Thoracic aorta (tissue), 2 donors: ENCODE measurements at places on chromosomes 6 and 20.

GRCh38 chr6:166024252-166024651 lies 143.4 kb downstream of the TBXT start:
- H3K27ac ChIP-seq = no peak overlapping the region
- H3K4me1 ChIP-seq = no peaks in the 10 kb centered on the region
- H3K36me3 ChIP-seq = no peaks in the 10 kb centered on the region
- H3K27me3 ChIP-seq = no peaks in the 10 kb centered on the region

GRCh38 chr20:62047666-62048345 lies 17.9 kb downstream of the TAF4 start:
- no peak overlapping the region for H3K4me3 ChIP-seq
- no peak overlapping the region for H3K27ac ChIP-seq
- H3K36me3 ChIP-seq = no peaks in the 10 kb centered on the region

- no peak overlapping the region for H3K4me3 ChIP-seq
- H3K36me3 ChIP-seq = no peaks in the 10 kb centered on the region
- H3K4me1 ChIP-seq = no peaks in the 10 kb centered on the region
- no peaks in the 10 kb centered on the region for H3K27me3 ChIP-seq
- H3K27ac ChIP-seq = no peak overlapping the region
Observed at GRCh38 chr6:170448751-170449630, 104.1 kb downstream of the PSMB1 start.

DNA sequence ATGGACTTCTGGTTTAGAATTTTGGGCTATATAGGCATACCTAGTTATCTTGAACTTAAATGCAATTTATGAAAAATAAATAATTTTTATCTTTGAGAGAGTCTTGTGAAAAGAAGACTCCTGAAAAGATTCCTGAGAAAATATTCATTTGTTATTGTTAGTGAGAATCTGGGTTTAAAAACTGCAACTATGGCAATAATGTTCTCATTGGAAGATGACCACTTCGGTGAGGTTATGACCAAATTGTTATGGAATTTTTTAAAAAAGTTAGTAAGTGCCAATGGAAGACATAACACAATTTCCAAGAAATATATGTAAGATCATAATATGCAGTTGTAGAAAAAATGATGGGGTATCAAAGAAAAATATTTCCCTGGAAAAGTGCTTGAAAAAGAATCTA lies 46.3 kb downstream of the GRIK2 start:
- no peaks in the 10 kb centered on the region for H3K4me1 ChIP-seq
- H3K27me3 ChIP-seq = no peaks in the 10 kb centered on the region
- no peak overlapping the region for H3K27ac ChIP-seq
- no peak for DNase-seq
- no peaks in the 10 kb centered on the region for H3K36me3 ChIP-seq

DNA sequence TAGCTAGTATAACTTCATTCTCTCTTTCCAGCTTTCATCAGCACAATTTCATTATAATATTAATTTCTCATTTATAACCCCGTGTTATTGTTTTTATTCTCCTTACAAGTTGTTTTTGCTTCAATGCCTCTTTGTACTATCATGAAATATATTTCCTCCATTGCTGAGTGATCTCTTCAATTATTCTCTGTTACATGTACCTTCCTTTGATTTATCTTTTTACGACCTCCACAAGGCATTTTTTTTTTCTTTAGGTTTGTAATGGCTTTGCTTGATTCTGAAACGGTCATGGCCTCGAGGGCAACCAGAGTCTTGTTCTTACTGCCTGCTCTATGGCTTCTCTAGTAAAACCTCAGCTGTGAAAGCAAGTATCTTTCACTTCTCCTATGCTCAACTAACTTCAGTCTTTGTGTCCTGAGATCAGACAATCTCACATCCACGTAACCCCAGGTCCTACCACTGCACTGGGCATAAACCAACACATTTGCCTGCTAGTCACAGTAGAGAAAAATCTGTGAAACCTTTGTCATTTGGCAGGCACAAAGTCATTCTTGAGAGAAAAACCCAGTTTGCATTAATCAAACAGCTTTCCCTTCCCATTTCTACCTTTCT lies 119.9 kb downstream of the UST start:
- no peaks in the 10 kb centered on the region for H3K36me3 ChIP-seq
- H3K4me1 ChIP-seq = peaks cover 37% of the 10 kb centered on the region
- DNase-seq = no peak
- H3K4me3 ChIP-seq = no peak overlapping the region
- no peak overlapping the region for H3K27ac ChIP-seq

DNA sequence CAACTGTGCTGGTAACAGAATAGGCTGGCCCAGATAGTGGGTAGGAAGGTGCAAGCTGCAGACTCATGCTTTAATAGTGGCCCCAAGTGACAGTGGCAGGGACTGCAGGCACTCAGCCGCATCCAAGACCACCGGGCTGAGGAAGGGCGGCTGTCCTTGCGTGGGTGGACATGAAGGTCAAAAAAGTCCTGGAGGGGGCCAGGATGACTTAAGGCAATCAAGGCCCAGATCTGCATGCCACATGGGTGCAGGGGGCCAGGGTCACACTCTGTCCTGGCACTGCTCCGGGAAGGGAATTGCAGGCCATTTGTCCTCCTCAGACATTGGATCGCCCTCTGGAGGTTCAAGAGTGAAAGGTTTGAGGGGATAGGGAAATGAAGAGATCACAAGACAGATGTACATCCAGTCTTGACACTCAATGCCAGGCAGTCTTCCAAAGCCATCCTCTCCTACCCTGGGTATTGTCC lies 10.4 kb upstream of the VNN2 start:
- no peak for DNase-seq
- no peaks in the 10 kb centered on the region for H3K36me3 ChIP-seq
- H3K4me1 ChIP-seq = peaks cover 13% of the 10 kb centered on the region
- no peak overlapping the region for H3K4me3 ChIP-seq
- H3K27ac ChIP-seq = no peak overlapping the region
